ENCODE measurements at places on chromosomes 16 and 17. TPM values are rescaled to one million over a fixed set of nuclear protein-coding genes. Genes with fewer than 3 reads are reported as not detected.
A peak's percentile ranks its signal among the peaks of the same experiment; 100 is the strongest.

GRCh38 chr17:67751101-67752074, 33.7 kb downstream of the NOL11 start:
- DNase-seq: no peak

GRCh38 chr16:81551151-81551808, 106.7 kb downstream of the CMIP start:
- no peak for DNase-seq

GRCh38 chr17:63452046-63452961, 6.2 kb upstream of the CYB561 start:
- no peak for DNase-seq

The CLEC18A gene
- total RNA-seq: 1.6 TPM

GRCh38 chr16:49464093-49464492, 90.5 kb downstream of the C16orf78 start:
- DNase-seq: no peak

GRCh38 chr17:1398028-1398427, 2.0 kb downstream of the YWHAE start:
- peak; percentile 24 for DNase-seq

The PRR35 gene
- total RNA-seq: not detected

The CDRT15 gene
- total RNA-seq: not detected

DNA sequence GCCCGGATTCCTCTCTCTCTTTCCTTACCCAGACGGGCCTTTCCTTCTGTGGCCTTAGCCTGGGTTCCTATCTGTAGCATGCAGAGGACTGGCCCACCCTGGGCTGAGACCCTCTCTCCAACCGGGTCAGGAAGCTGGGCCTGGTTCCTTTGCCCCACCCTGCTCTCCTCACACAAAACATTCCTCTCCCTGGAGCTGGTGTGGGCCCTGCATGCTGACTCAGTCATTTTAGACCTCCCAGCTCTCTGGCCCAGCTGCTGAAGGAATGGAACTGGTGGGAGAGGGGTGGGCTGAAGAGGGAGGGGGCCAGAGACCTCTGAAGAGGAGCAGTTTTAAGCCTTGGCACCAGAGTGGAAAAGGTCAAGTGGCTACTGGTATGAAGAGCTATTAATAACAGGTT, 957 bp downstream of the MYL4 start:
- DNase-seq: no peak

DNA sequence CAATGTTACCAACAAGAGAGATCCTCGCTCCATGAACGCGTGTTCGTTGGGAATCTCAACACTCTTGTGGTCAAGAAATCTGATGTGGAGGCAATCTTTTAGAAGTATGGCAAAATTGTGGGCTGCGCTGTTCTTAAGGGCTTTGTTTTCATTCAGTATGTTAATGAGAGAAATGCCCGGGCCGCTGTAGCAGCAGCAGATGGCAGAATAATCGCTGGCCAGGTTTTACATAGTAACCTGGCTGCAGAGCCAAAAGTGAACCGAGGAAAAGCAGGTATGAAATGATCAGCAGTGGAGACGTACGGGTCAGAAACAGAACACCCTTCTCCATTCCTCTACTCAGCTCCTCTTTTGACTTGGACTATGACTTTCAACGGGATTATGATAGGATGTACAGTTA, 13.3 kb downstream of the SOCS1 start:
- DNase-seq: peak; percentile 46

The OR1F1 gene
- total RNA-seq: 0.20 TPM

The HYDIN gene
- 14.6 TPM for total RNA-seq

DNA sequence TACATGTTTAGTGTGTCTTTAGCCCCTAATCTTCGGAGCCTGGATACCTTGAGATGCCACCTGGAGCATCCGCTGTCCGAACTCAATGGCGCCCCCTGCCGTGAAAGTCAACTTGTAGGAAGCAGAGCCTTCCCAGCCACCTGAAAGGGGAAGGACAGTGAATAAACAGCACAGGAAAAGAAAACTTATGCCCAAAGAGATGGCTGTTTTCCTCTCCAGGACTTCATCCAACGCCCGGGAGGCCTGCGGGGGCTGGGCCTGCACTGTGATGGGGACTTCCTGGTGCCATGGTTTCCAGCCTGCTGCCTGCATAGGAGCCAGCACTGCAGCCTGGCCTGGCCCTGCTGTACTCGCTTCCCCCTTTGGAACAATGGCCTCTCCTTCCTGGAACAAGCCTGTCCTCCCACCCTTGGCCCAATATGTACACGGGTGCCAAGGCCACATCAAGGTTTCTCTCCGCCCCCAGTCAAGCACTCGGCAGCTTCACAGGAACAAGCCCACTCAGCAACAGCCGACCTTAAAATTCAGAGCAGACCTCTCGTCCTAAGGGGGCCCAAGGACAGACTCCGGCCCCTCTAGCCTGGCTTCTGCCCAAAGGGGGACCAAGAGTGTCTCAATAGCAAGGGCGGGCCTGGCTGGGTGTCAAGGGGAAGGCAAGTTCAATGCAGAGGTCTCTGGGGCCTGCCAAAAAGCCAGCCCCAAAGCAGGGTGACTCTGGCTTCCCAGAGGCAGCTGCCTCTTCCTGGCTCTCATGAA, 4.5 kb upstream of the UNC13D start:
- peak; percentile 78 for DNase-seq

DNA sequence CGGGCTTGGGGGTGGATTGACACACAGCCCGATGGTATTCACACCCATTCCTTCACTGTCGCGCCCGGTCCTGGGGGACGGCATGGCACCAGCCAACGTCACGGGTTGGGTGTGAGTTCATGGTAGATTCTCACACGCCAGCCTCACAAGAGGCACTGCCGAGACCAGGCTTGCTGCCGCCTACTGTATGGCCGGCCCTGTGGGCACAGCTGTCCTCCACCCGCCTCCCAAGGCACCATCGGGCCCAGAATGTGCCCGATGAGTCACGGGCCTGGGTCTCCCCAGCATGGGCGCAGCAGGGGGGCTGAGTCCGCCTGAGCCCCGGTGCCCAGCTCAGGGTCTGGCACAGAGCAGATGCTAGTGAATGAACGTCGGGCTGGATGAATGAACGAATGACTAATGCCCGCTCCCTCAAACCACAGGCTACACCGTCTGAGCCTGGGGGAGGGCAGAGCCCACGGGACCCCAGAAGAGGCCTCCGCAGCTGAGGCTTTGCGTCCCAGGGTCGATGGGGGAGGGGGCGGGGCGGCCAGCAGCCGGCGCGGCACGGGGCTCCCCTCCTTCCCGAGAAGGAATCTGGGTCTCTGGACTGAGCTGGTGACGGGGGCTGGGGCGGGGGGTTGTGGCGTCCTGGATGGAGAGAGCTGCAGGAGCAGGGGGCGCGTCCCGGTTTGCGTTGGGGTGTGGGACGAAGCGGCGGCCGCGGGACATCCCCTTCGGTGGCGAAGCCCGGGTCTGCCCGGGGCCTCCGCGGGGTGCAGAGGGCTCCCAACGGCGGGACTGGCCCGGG, 829 bp downstream of the PITPNM3 start:
- DNase-seq: no peak

- peak; percentile 85 for DNase-seq
Observed at GRCh38 chr17:73132085-73132492, 32.7 kb upstream of the SSTR2 start.

DNA sequence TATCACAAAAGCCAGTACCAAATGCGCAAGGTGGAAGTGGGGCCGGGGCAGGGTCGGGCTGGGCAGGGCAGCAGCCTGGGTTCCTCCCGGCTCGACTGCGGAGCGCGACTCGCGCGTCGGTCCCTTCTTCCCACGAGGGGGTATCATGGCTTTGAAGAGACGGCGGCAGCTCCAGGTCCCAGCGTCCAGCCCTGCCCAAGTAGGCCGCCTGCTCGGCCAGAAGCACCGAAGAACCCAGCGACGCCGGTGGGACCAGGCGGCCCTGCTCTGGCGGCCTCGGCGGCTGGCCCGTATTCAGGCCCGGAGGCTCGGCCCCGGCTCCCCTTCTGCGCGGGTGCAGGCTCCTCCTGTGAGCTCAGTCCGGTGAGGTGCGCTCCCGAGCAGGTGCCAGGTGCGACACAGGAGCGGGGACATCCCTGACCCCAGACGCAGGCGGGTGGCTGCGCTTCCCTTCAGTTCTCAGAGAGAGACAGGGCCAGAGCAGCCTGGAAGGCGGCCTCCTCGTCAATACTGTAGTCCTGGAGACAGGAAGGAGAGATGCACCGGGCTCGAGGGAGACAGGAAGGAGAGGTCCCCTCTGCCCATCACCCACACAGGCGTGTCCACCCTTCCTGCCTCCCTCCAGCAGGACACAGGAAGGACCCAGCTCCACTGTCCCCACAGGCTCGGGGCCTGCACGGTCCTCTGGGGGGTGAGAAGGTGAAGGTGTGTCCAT, 8.9 kb downstream of the RNF166 start:
- DNase-seq: no peak

DNA sequence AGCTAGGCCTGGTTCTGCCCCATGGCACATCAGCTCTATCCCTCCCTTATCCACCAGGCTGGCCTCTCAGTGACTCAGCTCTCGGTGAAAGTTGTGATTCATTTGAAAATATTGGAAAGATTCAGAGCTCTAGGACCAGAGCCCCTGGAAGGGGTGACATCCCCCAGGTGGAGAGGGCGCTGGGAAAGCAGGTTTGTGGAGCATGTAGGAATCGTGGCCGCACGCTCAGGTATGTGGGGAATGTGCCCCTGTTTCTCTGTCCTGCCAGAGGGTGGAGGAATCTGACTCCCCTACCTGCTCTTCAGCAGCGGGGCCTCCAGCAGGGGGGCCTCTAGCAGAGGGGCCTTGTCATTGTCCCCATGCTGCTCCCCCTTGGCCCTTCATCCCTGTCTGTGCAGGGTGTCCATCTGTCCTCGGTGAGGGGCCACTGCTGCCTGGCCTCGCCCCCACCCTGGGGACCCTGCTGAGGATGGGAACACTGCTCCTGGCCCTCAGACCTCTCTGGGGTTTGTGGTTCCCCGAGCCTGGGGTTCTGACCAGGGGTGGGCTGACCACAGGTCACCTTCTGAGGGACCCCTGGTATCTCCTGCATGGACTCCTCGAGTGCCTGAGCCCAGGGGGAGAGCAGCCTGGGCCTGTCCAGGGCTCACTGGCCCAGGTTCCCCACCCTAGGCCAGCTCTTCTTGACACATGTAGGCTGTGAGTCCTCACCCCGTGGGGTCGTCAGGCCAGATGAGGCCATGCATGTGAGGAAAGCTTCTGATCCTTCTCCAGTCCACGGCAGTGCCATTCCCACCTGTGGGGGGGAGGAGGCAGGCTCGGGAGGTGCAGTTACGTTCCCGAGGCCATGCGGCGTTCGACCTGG, 47.5 kb downstream of the NT5M start:
- no peak for DNase-seq

The CCDC137 gene
- total RNA-seq: 3.9 TPM

DNA sequence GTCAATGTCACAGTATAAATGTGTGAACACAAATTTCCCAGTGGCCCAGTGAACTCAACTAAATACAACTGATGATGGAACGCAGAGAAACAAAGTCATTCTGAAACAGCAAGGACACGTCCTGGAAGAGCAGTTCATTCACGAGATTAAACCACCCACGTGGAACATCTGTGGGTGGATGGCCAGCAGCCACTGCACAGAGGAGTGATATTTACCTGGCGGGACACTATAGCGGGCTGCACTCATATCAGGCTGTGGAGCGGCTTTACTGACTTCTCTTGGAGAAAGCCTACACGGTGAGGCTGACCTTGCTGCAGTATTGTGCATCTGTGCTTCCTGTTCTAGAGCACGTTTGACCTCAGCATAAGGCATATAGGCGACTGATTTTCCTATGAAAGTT, 87.3 kb downstream of the TTC19 start:
- DNase-seq: no peak

- peak; percentile 47 for DNase-seq
Observed at GRCh38 chr17:8122924-8123694, 797 bp downstream of the HES7 start.

The CHST4 gene
- 0.50 TPM for total RNA-seq

GRCh38 chr17:50424996-50425681, 879 bp upstream of the ACSF2 start:
- no peak for DNase-seq

The RNU2-1 gene
- total RNA-seq: not detected

GRCh38 chr16:10851512-10851911, 25.5 kb upstream of the CIITA start:
- no peak for DNase-seq

- DNase-seq: no peak
Observed at GRCh38 chr16:46763147-46763546, 15.0 kb upstream of the MYLK3 start.

All from spinal cord (tissue), 10 donors.